ENCODE measurements at places on chromosomes 7 and 10.

GRCh38 chr10:97726636-97727178 is 10.2 kb upstream of the ZFYVE27 start:
- no peak for DNase-seq

DNA sequence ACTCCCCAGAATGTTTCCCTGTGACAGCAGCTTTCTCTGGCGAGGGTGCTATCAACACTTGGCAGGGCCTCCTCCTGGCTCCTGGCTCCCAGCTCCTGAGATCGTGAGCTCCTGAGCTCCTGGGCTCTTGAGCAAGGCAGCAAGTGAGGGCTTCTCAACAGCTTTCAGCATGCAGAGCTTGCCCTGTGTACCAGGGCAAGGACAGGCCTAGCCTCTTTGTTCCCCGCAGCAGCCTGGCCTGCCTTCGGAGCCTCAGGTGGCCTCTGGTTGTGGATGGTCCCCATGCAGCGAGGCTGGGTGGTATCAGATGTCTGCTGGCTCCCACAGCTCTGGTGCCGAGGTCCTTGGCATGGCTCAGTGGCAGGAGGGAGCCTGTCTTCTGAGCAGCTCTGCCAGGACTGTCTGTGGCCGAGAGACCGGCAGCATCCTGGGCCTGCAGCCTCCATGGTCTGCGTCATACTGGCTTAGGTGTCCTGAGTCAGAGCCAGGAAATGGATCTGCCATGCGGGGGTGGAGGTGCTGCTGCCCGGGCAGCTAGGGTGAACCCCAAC is 44.2 kb downstream of the ZMIZ1 start:
- no peak for DNase-seq

GRCh38 chr10:52488606-52489485 is 174.8 kb downstream of the DKK1 start:
- DNase-seq, result no peak

- DNase-seq, result no peak
These were observed 910 bp downstream of the WIPF3 start for GRCh38 chr7:29806995-29807841.

DNA sequence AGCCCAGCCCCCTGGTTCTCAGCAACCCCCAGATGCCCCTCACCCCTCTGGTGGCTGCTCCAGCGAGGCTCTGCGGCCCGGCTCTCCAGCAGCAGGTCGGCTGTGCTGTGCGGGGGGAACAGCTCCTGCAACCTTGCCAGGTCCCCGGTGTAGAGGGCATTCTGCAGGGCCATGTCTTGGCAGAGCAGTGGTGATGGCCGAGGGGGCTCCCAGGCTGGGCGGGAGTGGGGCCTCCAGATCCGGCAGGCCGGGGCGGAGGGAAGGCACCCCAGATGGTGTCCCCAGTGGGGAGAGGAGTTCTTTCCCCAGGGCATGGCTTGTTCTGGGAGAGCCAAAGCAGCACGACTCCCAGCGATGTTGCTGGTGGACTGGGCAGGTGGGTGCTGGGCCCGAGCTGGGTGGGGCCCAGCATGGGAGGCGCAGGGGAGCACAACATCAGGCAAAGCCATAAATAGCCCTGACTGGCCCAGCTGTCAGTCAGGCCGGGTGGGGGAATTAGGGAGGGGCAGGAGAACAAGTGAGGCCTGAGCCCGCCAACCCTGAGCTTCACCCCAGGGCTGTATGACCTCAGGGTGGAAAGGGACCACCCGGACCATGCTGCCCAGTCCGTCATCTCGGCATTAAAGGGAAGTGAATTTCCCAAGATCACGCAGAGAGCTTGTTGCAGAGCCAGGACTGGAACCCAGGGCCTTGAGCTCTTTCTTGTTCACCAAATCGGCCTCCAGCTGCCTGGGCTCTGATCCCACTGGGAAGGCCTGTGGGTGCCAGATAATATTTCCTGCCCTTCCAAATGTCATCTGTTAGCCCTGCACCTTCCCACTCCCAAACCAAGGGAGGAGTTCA is 580 bp upstream of the ASB10 start:
- DNase-seq, result no peak

DNA sequence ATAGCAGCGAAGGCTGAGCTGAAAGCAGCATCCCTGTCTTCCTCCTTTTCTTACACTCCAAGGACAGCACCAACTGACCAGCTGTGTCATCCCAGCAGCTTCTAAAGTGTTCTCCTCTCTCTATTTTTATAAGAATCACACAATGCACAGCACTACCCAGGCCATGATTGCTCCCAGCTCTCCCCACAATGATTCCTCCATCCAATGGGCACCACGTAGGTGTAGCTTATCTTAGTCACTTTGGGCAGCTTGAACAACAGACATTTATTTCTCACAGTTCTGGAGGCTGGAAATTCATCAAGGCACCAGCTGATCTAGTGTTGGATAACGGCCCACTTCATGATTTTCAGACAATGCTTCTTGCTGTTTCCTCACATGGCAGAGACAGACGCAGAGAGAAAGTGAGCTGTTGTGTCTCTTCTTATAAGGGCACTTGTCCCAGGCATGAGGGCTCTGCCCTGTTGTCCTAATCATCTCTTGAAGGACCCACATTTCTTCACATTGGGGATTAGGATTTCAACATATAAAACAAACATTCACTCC is 92.0 kb upstream of the CDC14C start:
- no peak for DNase-seq

GRCh38 chr7:3520206-3520605 is 219.2 kb downstream of the SDK1 start:
- DNase-seq, result no peak

GRCh38 chr7:99033765-99034164 is 110.1 kb downstream of the SMURF1 start:
- DNase-seq, result no peak

- no peak for DNase-seq
These were observed 351.6 kb upstream of the ZMIZ1 start for GRCh38 chr10:78717200-78717599.

GRCh38 chr10:70478191-70479164 is at the start of gene PALD1:
Gene PALD1, plus strand, starts transcription at chr10:70478767. Its CDS starts 47,185 bp downstream, at chr10:70525952.
- peak; percentile 25 for DNase-seq

DNA sequence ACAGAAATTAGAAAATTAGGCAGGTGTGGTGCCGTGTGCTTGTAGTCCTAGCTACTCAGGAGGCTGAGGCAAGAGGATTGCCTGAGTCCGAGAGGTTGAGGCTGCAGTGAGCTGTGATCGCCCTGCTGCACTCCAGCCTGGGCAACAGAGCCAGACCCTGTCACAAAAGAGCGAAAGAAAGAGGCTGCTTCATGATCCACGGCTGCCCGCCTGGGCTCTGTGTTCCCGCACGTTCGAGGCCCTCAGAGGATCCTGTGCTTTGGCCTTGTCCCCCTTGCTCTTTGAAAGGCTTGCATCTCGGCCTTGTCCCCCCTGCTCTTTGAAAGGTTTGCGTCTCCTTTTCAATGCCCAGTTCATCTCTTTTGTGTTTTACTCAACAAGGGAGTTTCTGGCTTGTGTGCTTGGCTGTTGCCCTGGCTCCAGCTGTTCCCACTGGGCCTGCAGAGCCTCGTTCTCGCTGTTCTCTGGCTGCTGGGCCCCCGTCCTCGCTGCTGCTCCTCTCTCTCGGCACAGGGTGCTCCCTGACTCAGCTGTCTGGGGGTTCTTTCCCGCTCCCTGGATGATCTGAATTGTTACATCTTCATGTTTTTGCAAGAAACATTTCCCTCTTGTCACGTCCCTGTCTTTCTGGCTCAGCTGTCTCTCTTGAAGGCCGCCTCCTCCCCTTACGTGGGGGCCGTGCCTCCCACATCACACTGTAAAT is 45.1 kb upstream of the INPP5A start:
- DNase-seq, result no peak

DNA sequence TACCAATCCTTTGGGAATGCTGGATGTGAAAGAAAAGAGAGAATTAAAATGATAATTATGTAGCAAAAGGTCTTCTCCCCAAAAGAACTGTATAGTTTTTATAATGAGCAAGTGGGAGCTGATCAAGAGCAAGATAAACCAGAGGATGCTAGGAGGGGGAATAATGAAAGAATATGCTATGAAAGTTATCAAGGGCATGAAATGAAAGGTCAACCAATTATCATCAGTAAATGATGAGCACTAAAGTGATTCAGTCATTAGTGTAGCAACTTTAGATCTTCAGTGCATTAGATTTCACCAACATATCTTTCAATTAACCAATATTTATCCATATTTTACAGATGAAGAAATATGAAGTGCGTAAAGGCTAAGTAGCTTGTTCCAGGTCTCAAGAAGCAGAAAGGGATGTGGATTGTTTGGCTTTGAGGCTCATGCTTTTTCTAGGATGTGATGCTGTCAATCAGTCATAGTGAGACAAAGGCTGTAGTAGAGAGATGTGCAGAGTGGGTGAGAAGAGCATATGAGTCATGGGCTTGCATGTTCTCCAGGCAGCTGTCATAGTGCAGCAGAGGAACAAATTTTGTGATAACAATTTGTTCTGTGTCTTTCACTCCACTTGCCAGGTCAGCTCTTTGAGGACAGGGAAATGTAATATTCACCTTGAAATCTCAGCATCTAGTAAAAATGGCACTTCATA is 5.7 kb upstream of the OR2F2 start:
- no peak for DNase-seq

GRCh38 chr7:81669476-81670105 is 100.3 kb downstream of the HGF start:
- DNase-seq, result no peak

DNA sequence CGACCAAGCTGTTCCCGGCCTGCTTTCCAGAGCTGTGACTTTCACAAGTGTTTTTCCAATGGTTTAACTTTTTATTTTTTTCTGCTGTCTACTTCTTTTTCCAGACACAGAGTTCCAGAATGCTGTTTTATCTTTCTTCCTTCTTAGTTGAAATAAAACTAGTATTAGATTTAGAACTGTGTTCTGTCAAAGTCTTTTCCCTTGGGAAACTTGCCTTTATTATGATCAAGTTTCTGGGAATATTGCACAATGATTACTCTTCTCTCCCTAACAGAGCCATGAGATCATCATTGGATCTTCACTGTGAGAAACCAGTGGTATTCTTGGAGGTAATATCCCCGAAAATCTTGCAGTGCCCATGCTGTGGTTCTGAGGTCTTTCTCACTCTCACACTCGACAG is 104.9 kb upstream of the KCND2 start:
- no peak for DNase-seq

GRCh38 chr10:128125416-128125943 is 743 bp downstream of the MKI67 start:
- DNase-seq, result no peak

- DNase-seq, result no peak
These were observed 25.5 kb downstream of the MMRN2 start for GRCh38 chr10:86931872-86932271.

DNA sequence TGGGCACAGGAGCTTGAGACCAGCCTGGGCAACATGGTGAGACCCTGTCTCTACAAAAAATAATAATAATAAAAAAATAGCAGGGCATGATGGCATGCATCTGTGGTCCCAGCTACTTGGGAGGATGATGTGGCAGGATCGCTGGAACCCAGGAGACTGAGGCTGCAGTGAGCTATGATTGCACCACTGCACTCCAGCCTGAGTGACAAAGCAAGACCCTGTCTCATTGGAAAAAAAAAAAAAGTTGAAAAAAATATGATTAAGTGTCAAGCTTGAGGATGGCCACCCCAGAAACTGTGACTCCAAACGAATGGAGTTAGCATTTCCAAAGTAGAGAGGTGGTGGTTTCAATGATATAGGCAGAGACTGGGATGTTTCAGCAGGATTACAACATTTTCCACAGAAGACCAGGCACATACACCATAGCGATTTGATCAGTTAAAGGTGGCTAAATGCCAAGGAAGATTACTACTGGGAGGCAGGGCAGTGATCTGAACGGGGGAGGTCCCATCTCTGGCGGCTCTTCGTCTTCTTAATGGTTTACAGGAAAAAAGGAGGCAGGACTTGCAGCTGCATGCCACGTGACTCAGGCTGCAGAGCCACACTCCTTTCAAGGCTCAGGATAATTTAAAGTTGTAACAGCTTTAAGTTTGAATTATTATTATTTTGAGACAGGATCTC is 250.6 kb upstream of the GALNT17 start:
- DNase-seq, result no peak

- DNase-seq, result no peak
These were observed 165.5 kb downstream of the DKK1 start for GRCh38 chr10:52479567-52479966.

DNA sequence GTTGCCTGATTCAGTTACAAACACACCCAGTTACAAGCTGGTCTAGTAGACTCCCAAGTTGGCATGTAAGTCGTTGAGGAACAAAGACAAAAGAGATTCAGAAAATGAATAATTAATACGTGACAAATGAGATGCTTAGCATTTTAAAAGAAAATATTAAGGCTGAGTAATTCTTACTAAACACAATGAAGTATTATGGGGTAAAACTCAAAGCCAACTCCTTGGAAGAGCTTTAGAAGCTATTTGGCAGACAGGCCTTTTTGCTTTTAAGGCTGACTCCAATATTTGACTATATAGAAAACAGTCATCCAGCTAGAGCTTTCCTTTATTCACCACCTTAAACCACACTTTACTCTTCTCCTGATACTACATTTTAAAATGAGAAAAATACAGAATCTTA is 5.4 kb downstream of the TRDMT1 start:
- no peak for DNase-seq

- no peak for DNase-seq
These were observed 31.2 kb downstream of the XPNPEP1 start for GRCh38 chr10:109892117-109892516.

DNA sequence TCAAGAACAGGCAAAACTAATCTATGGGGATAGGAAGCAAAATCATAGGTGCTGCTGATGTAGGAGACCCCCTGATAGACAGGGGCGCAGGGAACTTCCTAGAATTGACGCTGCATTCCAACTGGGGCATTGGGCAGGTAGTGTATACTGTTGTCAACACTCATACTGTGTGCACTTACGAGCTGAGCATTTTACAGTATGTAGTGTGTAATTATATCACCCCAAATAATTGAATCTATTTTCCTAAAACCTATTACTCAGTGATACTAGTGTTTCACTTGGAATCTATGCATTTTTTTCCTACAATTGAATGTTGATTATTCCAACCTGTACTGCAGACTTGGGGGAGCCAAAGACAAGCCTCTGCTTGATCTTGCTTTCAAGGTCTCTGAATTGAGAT is 207.0 kb upstream of the PRKCQ start:
- no peak for DNase-seq

DNA sequence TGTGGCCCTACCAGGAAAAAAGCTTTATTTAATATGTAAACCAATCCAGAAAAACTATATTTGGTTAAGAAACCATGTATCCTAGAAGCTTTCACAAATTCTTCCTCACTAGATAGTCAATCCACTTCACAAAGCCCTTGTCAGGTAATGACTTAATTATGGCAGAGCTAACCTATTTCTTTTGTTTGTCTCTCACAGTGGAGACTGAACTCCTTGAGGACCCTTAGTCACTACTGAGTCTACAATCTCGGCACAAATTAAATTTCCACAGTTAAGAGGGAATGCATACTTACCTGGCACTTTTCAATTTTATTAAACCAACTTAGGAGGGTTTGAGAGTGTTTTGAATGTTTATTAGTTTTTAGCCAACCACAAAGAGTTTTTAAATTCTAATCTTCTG is 23.0 kb downstream of the WAPL start:
- no peak for DNase-seq

DNA sequence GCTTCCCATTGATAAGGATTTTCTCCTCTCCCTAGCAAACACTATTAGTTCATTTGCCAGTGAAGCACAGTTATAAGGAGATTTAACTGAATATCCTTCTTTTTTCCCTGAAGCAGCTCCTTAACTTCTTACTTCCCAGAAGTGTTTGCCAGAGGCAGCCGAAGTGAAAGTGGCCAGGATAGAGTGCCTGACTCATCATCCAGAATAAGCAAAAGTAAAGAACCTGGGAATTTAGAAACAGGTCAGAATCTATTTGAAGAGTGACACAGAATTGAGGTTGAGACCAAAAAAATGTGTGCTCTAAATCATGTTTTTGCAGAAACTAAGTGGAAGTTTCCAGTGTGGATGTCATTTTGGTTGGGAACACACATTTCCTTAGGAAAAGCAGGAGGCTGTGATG is 249.6 kb upstream of the VWC2 start:
- DNase-seq, result no peak
